ENCODE measurements at places on chromosomes 4 and X.

DNA sequence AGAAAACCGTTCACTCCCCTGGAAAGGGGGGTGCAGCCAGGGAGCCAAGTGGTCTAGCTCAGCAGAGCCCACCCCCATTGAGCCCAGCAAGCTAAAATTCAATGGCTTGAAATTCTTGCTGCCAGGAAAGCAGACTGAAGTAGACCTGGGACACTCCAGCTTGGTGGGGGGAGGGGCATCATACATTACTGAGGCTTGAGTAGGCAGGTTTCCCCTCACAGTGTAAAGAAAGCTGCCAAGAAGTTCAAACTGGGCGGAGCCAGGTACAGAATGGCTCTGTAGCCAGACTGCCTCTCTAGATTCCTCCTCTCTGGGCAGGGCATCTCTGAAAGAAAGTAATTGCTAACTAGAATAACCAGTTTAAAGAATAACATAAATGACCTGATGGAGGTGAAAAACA is 372.3 kb upstream of the F9 start:
- no peak for DNase-seq

DNA sequence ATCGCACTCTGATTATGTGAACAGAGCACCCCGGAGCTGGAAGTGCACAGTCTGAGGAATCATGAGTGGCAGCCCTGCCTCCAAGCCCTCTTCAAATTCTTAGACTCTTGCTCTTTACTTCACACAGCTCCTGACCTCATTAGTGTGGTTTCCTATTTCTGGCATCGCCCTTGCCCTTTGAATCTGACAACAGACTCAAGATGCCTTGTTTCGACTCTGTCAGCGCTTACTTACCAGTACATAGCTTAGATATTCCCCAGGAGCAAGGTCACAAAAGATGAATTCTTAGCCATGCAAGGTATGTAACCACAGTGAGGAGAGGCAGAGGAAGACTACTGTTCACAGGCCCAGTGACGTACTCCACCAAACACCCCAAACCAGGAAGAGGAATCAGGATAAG is 167.2 kb downstream of the KDR start:
- DNase-seq, result no peak

DNA sequence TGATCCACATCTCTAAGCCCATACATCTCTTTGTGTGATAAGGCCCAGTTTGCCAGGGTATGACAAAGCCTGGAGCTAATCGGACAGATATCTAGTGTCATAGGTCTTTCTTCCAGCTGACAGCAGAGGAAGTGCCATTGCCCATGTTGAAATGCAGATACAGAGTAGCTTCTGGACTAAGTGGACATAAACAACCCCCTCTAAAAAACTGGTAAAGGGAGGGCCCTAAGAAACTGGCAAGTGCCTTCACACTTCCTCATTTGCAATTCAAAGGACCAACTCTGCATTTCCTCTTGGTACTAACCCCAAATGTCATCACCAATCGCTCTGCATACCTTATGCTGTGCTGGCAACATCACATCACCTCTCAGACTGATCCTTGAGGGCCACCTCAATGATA is 20.8 kb downstream of the ARHGEF6 start:
- no peak for DNase-seq

- no peak for DNase-seq
Measured at GRCh38 chr4:55561889-55562288, 15.2 kb upstream of the CLOCK start.

GRCh38 chrX:24149351-24150050 is at the start of gene ZFX:
ZFX (plus strand) TSS chrX:24149729; CDS start chrX:24172743, 23,014 bp downstream.
- no peak for DNase-seq

DNA sequence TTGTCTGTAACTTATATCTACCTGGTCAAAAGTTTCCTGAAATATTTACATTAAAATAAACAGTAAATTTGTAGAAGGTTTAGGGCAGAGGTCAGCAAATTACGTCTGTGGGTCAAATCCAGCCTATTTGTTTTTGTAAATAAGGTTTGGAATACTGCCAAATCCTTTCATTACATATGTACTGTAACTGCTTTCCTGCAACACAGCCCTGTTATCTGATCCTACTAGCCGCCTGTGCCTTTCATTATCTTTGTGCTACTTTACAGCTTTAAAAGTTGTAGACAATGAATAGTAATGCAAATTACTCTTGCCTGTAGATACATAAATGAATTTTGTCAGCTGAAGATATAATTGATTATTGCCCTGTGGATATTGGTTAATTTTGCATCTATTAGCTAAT is 369.6 kb upstream of the SLC7A11 start:
- no peak for DNase-seq

- no peak for DNase-seq
Measured at GRCh38 chr4:99166544-99166943, 22.4 kb upstream of the ADH4 start.

GRCh38 chrX:100512471-100512870 is 72.3 kb upstream of the TNMD start:
- no peak for DNase-seq

DNA sequence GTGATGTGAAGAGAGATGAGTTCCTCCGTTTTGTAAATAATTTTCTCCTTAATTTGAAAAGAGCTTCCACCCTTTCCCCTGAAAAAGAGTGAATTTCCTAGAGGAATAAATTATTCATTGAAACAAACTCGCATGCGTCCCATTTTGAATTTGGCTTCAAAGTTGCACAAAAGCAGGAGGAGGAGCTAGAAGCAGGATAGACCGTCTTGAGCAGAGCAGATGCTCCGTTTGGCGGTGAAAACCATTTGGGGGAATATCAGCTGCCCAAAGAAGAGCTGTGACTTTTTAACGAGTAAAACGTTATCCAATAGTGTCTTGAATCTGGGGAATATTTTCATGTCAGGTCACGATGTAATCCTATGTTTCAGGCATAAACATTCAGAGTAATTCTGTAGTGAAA is 42.0 kb downstream of the FAM149A start:
- no peak for DNase-seq

GRCh38 chr4:76836860-76837562 is 60.9 kb downstream of the SOWAHB start:
- no peak for DNase-seq

DNA sequence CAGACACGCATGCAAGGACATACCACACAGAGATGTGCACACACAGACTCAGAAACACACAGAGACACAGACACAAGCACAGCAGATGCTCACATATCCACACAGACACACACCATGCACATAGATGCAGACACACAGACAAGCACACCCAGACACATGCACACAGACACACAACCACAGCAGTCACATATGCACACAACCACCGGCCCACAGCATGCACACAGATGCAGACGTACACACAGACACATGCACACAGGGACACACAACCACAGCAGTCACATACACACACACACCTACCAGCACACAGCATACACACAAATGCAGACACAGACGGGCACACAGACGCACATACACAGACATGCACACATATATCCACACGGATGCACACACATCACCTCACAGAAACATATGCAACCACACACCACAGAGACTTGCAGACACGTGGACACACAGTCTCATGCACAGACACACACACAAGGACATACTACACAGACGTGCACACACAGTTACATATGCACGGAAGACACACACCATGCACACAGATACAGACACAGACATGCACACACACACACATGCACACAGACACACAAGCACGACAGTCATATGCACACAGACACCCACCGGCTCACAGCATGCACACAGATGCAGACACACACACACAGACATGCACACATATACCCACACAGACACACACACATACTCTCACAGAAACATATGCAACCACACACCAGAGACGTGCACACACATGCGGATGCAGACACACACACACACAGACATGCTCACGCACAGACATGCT is 25.2 kb upstream of the SLC25A6 start:
- DNase-seq, result no peak

DNA sequence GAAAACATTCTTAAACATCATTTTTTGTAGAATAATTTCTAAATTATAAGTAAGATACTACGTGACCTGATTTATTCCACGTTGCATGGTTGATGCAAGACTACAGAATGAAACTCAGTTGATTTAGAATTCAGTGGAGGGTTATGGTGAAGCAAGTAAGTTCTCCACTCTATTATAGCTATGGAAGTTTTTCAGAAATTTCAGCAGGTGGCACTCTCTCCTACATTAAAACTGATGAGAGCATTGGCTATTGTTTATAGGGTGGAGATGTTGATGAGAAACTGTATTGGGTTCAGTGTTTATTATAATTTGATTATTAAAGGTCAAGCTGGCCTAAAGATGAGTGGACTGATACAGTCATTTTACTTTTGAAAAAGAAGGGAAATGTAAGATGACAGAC is 88.0 kb downstream of the FNIP2 start:
- peak; percentile 30 for DNase-seq

GRCh38 chr4:16695896-16696295 is 202.5 kb downstream of the LDB2 start:
- no peak for DNase-seq

DNA sequence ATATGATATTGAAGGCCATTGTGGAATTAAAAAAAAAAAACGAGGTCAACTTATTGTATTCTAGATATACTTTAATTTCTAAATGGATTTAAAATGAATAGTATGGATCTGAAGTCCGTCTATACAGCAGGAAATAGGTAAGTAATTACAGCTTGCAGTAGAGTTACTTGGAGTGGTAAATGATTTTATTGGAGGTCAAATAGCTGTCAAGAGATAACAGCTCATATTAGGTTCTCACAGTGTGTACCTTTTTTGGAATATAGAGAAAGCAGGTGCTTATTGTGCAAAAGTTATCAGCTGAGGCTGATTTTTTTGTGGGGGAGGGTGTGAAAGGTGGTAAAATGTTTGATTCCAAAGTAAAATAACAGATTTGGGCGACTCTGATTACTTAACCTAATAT is 17.7 kb downstream of the UPRT start:
- DNase-seq, result no peak

- DNase-seq, result no peak
Measured at GRCh38 chrX:72273718-72274117, 3.3 kb downstream of the RPS4X start.

DNA sequence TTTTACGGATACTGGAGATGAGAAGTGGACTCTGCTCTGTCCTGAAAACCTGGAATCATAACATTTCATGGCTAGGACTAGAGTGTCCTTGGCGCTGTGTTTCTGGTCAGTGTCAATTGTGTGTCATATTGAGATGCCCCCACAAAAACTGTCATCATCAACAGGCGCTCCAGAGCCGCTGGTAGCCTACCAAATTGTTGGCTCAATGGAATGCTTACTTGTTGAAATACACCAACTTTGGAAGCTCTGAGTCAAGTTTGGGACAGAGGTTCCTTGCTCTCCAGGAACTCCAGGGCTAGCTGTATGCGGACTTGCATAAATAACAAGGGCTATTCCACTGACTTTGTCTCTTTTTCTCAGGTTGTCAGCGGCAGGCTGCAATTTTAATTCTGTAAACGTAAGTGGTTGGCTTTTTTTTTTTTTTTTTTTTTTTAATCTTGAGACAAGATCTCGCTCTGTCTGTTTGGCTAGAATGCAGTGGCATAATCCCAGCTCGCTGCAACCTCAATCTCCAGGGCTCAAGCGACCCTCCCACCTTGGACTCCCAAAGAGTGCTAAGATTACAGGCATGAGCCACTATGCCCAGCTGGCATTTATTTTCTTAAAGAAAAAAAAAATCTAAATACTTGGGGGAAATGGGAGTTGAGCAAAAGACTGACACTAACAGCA is 871 bp upstream of the HPGD start:
- no peak for DNase-seq

DNA sequence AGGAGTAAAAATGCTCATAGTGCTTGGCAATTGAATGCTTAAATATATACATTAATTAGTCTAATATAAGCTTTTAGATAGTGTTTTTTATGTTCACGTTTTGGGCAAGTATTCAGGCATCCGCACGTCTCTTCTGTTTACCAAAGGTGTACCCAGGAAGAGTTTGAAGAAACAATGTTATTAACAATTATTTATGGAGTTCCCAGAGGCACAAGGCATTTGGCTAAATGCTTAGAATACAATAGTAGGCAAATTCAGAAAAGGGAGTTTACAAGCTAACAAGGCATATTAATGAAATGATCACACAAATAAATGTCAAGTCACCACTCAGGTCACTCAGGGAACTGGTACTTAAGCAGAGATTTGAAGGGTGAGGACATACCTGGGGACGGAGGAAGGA is 294.8 kb downstream of the TENM3 start:
- DNase-seq, result no peak

GRCh38 chr4:46839128-46839527 is 69.9 kb downstream of the COX7B2 start:
- DNase-seq, result no peak

- no peak for DNase-seq
Measured at GRCh38 chrX:113124693-113125092, 284.1 kb upstream of the AMOT start.

GRCh38 chr4:21709031-21709430 is 239.5 kb downstream of the KCNIP4 start:
- DNase-seq, result no peak

DNA sequence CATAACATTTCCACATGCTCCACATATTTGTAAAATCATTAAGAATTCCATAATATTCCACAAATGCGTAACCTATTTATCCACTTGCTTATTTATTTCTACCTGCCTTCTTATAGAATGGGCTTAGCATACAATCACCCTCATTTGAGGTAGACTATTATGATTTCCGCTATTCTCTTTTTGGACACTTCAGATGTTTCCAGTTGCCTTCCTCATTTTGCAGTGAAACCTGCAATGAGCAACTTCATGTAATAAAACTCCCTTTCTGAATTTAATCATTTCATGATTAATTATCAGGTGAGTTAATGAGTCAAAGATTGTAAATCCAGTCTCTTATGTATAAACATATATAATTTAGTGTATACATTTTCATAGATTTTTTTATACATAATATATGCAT is 58.0 kb downstream of the PPP3CA start:
- DNase-seq, result no peak

- DNase-seq, result no peak
Measured at GRCh38 chrX:12411831-12412230, 273.6 kb downstream of the FRMPD4 start.

GRCh38 chrX:85024044-85024443 is 20.4 kb downstream of the APOOL start:
- DNase-seq, result no peak
